ENCODE measurements at places on chromosomes 12 and 14. TPM values are rescaled to one million over a fixed set of nuclear protein-coding genes. Genes with fewer than 3 reads are reported as not detected.

DNA sequence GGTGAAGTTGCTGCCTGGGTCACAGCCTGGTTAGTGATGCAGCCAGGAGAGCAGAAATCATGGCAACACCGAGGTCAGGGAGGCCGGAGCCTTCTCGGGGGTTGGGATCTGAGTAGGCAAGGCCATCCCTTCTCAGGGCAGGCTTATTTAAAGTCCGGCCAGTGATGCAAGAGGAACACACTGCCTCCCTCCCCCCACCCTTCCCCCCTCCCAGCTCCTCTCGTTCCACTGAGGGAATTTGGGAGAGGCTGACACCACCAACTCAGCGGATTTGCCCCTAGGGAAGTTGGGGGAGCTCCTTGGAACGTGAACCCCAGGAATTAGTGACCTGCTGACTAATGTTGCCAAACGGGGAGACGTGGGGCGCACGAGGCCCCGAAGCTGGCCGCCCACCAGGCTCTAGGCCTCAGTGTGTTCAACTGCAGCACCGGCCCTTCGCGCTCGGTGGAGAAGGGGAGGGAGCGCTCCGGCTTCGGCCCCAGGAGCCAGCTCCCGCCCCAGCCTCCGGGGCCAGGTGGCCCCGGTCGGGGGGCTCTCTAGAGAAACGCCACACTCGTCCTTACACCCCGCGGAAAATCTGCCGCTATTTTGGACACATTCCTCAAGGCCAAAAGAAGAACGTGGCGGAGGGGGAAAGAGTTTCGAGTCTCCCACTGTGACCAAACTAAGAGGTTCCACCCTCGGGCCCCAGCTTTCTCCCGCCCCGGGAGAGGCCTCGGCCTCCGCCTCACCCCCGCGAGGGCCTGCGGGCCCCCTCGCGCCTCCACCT, 1.6 kb downstream of the CTDSP2 start:
- peaks cover 49% of the 10 kb centered on the region for H3K4me1 ChIP-seq
- H3K36me3 ChIP-seq, result no peaks in the 10 kb centered on the region
- no peak for DNase-seq
- H3K27me3 ChIP-seq, result no peaks in the 10 kb centered on the region

The IPO4 gene
- total RNA-seq, result 157 TPM

GRCh38 chr12:54603173-54603814, 14.8 kb upstream of the PPP1R1A start:
- peak; percentile 94 for DNase-seq
- peak overlapping the region; percentile 16 for H3K4me3 ChIP-seq
- H3K4me1 ChIP-seq, result peaks cover 33% of the 10 kb centered on the region
- no peaks in the 10 kb centered on the region for H3K27me3 ChIP-seq
- H3K36me3 ChIP-seq, result no peaks in the 10 kb centered on the region
- peak overlapping the region; percentile 90 for H3K27ac ChIP-seq

The IFT81 gene
- total RNA-seq, result 32.9 TPM

DNA sequence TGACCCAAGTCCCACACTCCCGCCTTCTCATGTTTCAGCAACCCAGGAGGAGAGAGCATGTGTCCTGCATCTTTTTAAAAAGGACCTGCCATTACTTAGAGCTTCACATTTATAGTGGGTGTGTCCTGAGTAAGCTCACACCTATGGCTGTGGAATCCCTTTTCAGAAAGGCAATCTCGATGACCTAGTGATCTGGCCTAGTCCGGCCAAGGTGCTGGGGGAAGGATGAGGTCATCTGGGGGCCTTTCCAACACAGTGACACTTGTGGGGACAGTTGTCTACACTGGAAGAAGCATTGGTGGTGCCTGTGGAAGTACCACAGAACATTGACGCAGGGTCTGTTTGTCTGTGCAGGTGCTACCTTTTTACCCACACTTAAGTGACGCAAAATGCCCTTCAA, 8.2 kb downstream of the TCP11L2 start:
- DNase-seq, result no peak
- no peak overlapping the region for H3K27ac ChIP-seq
- no peak overlapping the region for H3K4me3 ChIP-seq
- peaks cover 3% of the 10 kb centered on the region for H3K27me3 ChIP-seq
- H3K36me3 ChIP-seq, result no peaks in the 10 kb centered on the region
- H3K4me1 ChIP-seq, result no peaks in the 10 kb centered on the region

The KCNH3 gene
- 4.5 TPM for total RNA-seq
